ENCODE measurements at places on chromosomes 1 and 21. TPM values are rescaled to one million over a fixed set of nuclear protein-coding genes. Genes with fewer than 3 reads are reported as not detected.

Gene HORMAD1
- total RNA-seq = 0.40 TPM

GRCh38 chr1:4603295-4604110, 50.9 kb upstream of the AJAP1 start:
- H3K4me1 ChIP-seq = no peaks in the 10 kb centered on the region
- H3K27me3 ChIP-seq = peaks cover 8% of the 10 kb centered on the region
- no peak overlapping the region for H3K4me3 ChIP-seq
- no peaks in the 10 kb centered on the region for H3K36me3 ChIP-seq

DNA sequence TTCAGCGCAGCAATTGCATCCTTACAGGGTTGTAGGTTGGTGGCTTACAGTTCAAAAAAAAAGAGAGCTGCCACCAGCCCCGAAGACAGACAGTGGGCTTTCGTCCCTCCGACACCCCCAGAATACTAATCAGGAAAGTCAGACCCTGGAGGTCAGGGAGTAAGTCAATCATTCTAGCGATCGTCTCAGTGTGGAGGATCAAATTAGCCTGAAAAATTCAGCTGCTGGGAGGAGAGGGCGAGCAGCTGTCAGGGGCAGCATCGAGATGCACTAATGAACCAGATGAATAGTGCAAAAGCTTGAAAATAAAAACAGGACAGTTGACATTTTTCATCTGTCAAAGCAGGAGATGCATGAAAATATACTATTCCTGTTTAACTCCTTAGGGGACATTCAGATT, 138.4 kb downstream of the NEK7 start:
- H3K4me3 ChIP-seq = no peak overlapping the region
- H3K4me1 ChIP-seq = peaks cover 5% of the 10 kb centered on the region
- no peak overlapping the region for H3K27ac ChIP-seq
- no peak for DNase-seq
- H3K27me3 ChIP-seq = no peaks in the 10 kb centered on the region

- H3K4me3 ChIP-seq = no peak overlapping the region
- DNase-seq = no peak
- H3K27ac ChIP-seq = no peak overlapping the region
Measured at GRCh38 chr21:25970254-25970930, 200.2 kb downstream of the APP start.

GRCh38 chr1:188137221-188137620, 1308.5 kb downstream of the PLA2G4A start:
- H3K4me1 ChIP-seq = no peaks in the 10 kb centered on the region
- H3K27ac ChIP-seq = no peak overlapping the region
- no peaks in the 10 kb centered on the region for H3K36me3 ChIP-seq
- H3K27me3 ChIP-seq = no peaks in the 10 kb centered on the region

- H3K36me3 ChIP-seq = peaks cover 32% of the 10 kb centered on the region
- no peak overlapping the region for H3K4me3 ChIP-seq
- DNase-seq = no peak
- peaks cover 5% of the 10 kb centered on the region for H3K4me1 ChIP-seq
Measured at GRCh38 chr21:14086553-14086952, 124.2 kb downstream of the LIPI start.

Gene GNPAT
- 40.1 TPM for total RNA-seq

Gene TRPM2
- 13.9 TPM for total RNA-seq
